ENCODE measurements at places on chromosomes 2 and 18.

DNA sequence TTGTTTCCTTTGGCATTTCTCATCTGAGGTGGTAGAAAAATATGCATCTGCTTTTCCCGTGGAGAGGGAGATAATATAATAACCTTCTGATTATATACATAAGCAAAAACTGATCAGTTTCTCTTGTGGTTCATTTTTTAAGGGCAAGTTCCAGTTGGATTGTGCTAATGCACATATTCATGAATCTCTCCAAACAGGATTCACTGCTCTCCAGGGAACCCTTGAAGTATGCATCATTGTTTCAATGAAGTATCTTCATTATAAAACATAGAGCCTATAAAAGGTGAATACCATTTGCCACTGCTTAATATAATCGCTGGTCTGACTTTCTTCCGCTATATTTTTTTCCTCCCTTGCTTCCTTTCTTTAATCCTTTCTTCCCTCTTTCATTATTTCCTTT lies 384.7 kb downstream of the FIGN start:
- DNase-seq = no peak

DNA sequence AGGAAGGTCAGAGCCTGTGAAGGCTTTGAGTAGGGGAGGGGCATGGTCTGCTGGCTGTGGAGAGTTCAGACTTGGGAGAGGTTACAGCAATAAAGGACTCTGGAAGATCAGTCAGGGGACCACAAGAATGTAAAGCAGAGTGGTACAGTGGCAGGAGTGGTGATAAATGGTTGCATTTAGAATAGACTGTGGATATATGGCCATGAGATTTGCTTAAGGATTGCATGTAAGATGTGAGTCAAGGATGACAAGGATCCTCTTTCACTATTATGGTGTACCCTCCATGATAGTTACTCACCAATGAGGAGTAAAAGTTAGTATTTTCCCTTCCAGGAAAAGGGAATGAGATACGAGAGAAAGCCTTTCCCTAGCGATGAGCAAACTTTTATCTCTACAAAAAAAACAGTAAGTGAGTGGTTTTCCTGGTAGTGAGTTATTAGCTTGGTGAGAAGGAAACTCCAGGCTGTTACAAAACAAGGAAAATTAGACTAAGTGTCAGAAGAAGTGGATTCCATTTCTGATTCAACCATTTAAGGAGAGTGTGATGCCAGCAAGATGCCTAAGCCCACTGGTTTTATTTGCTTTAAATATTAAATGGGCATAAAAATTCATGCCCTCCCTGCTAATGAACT lies 818.0 kb upstream of the ACVR2A start:
- no peak for DNase-seq

GRCh38 chr2:40477361-40477760 lies 25.5 kb upstream of the SLC8A1 start:
- DNase-seq = no peak

DNA sequence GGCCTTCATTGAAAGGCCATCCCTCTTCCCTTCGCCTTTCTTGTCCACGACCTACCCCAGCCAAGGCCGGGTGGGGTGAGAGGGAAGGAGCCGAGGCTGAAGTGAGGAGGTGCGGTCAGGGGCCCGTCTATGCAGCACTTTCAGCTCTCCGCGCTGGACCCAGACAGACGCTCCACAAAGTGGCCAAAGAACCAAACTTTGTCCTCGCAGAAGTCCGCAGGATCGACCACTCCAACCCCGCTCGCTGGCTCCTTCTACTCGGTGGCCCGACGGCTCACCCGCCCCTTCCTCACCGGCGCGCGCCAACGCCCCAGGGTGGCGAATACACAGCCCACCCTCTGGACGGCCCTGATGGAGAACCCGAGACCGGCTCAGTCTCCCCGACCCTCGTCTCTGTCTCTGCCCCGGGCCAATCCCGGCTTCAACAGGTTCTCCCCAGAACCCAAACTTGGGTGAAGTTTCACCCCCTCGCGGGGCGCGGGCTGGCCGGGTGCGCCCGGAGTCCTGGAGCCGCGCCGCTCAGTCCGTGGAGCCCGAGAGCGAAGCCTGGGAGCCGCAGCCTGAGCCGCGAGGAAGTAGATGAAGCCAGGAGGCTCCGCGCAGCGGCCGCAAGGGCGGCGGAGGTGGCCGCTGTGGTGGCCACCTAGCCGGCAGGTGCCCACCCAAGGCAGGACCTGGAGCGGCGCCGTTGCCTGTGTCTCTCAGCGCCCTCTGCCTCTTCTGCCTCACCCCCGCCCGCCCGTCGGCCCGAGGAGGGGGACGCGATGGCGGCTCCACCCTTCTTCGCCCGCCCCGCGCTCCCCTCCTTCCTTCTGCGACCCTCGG lies 26.7 kb upstream of the ALPP start:
- no peak for DNase-seq

DNA sequence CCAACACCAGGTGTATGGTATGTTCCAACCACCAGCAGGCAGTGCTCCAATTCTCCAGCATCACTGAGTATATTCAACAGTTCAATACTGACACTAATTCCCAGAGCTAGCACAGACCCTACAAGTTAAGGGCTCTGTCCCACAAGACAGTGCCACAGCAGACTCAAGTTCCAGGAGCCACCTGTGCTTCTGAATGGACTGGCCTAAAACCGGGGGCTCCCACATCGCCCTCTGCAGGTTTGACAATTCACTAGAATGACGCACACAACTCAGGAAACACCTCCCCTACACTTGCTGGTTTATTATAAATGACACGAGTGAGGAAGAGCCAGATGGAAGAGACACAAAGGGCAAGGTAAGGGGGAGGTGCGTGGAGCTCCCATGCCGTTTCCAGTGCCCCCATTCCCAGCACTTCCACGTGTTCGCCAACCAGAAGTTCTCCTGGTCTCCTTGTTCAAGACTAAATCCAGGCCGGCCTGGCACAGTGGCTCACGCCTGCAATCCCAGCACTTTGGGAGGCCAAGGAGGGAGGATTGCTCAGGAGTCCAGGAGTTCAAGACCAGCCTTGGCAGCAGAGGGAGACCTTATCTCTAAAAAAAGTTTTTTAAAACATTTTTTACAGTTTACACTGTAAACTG lies 12.2 kb upstream of the ATP6V1B1 start:
- DNase-seq = no peak

DNA sequence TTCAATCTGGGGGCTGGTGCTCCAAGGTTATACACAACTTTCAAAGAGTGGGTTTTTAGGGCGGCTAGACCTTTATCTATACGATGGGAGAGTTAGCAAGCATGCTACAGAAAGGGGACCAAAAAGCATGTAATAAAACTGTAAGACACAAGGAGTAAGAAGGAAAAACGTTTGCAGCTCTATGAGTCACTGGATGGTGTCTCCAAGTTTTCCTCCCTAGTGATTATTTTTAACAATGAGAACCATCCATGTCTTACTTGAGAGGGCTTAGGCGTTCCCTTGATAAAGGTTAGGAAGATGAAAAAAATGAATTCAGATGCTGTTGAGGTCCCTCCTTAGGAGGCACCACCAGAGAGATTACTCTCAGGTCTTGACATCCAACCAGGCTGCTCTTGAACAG lies 75.9 kb downstream of the HRH4 start:
- no peak for DNase-seq

DNA sequence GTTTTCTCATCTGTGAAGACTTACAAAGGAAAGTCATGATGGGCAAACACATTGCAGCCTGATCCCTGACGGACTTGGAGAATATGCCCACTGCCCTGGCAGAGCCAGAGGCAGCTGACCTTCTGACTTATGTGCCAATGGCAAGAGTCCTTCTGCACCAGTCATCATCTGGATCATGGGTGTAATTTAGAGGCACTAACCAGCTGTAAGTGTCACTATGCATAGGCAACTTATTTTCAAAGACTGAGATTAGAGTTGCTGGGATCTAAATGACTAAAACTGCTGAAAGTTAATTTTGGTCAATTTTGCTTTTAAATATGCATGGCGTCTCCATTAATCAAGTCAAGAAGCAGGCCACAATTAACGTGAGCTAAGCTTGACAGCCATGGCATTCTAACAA lies 261.2 kb downstream of the BCL11A start:
- no peak for DNase-seq

DNA sequence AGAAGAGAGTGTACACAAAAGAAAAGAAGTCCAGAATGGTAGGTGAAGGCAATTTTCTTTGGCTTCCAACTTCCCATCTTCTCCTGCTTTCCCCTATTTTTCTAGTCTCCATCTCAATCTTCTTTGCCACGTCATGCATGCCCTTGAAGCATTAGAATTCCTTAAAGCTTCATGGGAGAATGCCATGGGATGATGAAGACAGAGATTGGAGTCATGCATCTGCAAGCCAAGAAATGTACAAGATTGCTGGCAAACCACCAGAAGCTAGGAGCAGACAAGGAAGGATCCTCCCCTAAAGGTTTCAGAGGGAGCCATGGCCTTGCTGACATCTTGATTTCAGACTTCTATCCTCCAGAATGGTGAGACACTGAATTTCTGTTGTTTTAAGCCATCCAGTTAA lies 305.9 kb downstream of the HRH4 start:
- no peak for DNase-seq

DNA sequence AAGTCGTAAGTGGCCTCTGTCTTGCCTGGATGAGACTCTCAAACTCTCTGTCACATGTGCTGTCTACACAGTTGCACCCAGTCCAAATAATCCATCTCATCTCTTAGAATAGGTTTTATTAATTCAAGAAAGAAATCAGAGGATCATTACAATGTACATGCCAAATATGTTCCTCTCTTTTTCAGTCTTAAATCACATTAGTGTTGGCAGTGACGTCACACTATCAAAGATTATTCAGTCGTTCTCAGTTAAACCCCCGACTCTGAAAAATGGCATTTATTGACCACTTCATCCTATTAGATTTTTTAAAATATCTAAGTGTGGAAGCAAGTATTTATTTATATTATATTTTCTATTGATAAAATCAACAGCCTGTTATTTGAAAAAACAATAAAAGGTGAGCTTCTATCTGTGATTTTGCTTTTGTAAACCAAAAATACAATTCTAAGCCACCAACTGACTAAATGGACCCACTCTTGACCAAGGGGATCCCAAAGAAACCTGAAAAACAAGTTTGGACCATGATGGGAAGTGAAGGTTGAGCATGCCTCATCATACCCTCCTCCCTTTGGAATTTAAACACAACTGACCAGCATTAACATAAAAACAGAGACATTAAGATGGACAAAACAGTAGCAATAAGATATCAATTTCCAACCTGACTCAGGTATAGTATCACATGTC lies 1894.4 kb upstream of the LRRTM1 start:
- no peak for DNase-seq

- DNase-seq = no peak
Observed at GRCh38 chr2:154836632-154837031, 138.1 kb downstream of the KCNJ3 start.

DNA sequence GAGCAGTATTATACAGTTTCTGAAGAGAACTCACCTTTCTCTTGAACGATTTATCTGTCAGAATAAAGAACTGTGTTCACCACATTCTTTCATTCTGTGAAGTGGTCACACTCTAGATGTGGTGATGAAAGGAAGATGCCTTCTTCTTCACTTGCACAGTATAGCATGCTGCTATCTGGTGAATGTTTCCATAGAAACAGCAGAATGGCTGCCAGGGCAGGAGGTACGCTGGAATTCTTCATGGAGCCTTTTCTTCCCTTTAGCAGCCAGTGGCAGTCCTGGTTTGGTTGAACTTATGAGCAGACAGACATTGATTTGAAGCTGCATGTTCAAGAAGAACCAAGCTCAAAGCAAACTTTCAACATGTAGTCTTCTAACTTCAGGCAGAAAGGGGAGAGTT lies 1157.9 kb upstream of the LRRTM1 start:
- no peak for DNase-seq

Data from SW480 (cell line).